GM12878 (cell line): ENCODE measurements at places on chromosomes 4 and X. TPM values are rescaled to one million over a fixed set of nuclear protein-coding genes. Genes with fewer than 3 reads are reported as not detected.

The FNIP2 gene
- total RNA-seq, result 0.32 and 0.38 TPM in 2 replicates

The NHSL2 gene
- 0.05 TPM in 2 replicates for total RNA-seq

The ZNF827 gene
- 24.4 and 31.5 TPM in 2 replicates for total RNA-seq

The ZNF732 gene
- not detected in 2 replicates for total RNA-seq

The DDX53 gene
- not detected in 2 replicates for total RNA-seq

The GAGE2A gene
- 0.45 and 0.56 TPM in 2 replicates for total RNA-seq

The CCDC120 gene
- 3.7 and 4.1 TPM in 2 replicates for total RNA-seq

The CT47B1 gene
- not detected in 2 replicates for total RNA-seq

The TMPRSS11A gene
- total RNA-seq, result not detected in 2 replicates

The DCX gene
- not detected in 2 replicates for total RNA-seq

The EDA2R gene
- 8.1 and 8.4 TPM in 2 replicates for total RNA-seq
